Dermis blood vessel endothelial cell (primary cell): ENCODE measurements at places on chromosomes 6 and 20. TPM values are rescaled to one million over a fixed set of nuclear protein-coding genes. Genes with fewer than 3 reads are reported as not detected.

DNA sequence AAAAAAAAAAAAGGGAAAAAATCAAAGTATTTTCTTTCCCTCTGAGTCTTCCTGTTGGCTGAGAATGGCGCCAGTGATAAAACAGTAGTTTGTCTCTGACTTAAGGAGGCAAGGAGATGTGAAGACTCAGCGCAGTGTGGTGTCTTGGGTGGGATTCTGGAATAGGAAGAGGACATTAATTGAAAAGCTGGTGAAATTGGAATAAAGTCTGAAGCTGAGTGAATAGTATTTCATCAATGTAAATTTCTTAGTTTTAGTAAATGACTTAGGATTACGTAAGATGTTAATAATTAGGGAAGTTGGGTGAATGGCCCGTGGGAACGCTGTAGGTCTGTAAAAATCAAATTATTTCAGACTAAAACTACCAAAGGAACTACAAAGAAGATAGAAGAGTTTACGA is 122.8 kb upstream of the ZNF217 start:
- DNase-seq: no peak

DNA sequence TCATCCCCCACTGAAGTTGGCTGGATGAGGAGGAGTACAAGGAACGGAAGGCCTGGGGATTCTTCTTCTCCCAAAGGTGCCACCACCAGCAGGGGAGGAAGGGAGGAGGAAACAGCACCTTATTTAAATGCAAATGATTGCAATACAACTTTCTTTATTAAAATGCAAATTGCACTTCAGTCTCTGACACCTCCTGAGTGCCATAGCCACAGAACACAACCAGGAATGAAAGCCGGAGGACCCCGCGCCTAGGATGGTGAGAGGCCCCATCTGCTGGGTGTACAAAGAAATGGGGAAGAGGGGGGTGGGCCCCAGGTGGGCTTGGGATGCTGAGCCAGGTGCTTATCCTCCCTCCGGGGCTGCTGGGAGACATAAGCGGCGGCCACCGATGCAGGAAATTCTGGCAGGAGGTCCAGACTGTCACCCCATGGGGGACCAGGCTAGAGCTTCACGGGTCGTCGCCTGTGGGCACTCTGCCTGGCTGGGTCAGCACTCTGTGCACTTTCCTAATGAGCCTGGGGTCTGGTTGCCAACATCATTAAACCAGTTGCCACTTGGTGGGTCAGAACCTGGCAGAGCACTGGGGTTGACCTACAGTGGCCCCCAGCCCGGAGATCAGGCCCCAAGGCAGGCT is 154.2 kb upstream of the MLN start:
- no peak for DNase-seq

DNA sequence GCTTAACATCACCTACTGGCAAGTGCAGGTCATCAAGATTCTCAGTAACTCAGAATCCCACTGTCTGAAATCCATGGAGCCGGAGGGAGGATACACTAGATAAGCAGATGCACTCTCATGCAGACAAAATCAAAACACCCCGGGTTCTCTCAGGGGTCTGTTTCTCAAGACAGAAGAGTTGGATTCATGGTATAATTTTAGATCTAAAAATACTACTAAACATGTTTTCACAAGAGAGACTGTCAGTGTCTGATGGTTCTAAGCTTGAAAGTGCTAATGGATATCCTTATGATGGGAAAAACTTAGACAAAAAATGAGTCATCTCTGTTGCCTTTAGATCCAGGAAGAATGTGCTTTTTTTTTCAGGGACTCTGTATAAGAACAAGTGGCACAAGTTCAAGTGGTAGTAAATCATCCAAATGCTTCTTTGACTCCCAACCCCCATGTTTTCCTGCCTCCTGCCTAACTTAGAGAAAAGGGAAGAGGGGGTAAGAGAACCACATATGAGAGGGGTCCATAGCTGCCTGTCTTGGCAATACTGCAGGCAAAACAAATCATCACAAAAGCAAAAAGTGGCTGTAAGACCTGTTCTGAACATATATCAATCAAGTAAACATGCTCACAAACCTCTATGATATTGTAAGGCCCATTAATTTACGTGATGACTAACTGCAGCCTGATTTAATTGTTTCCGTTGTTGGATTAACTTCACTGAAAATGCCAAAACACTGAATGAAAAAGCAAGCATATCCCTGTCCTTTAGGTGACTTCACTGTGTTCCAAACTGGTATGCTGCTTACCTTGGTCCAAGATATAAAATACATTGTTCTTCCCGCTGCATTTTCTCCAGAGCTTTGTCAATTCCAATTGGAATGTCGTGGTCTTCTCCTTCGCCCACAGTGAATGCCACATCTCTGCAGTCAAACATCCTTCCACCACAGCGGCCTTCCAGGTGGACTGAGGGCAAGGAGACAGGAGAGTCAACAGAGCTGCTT is 84.0 kb upstream of the TULP1 start:
- peak; percentile 94 for DNase-seq

DNA sequence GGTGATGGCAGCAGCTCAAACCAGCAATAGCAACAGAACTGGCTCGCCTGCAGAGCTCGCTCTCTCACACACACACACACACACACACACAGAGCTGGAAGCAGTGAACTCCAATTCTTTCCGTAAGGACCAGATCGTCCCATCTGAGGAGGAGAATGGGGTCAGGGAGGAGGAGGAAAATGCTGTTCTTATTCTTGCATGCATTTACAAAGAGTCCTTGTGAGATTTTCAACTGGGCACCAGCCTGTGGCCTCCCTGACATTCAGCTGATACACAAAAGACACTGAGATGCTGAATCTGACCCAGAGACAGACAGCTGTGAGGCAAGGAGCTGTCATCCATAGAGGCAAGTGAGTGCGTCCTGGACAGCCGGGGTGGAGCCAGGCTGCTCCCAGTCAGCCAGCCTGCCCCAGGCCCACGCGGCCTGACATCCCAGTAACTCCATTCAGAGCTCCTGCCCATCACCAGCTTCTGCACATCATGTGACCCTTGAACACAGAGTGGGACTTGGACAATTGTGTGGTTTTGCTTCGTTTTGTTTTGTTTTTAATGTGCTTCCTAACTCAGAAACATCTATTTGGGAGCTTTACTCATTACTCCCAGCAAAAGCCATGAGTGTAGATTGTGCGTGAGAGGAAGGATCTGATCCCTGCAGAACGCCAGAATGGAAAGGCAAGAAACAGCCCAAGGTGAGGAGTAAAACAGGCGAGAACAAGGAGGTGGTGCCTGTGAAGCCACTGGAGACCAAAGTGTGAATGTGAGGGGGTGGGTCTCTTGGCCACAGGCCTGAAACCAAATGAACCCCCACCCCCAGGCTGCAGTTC is 2.1 kb downstream of the SERPINB9 start:
- peak; percentile 48 for DNase-seq

DNA sequence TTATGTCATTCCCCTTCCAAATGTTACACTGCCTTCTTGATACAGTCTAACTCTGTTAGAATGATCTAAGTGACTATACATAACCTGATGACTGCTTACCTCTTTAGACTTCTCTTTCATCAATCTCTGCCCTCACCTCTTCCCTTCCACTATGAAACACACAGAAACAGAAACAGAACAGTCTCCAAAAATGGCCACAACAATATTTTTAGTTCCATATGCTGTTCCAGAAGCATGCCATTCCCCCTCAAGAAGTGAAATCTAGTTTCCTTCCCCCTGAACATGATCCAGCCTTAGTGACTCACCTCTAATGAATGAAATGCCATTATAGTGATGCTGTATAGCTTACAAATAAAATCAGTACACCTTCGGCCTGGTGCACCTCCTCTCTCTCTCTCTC is 229.3 kb upstream of the TENT5A start:
- DNase-seq: peak; percentile 62

- no peak for DNase-seq
Observed at GRCh38 chr6:46115634-46116033, 14.2 kb upstream of the ENPP4 start.

DNA sequence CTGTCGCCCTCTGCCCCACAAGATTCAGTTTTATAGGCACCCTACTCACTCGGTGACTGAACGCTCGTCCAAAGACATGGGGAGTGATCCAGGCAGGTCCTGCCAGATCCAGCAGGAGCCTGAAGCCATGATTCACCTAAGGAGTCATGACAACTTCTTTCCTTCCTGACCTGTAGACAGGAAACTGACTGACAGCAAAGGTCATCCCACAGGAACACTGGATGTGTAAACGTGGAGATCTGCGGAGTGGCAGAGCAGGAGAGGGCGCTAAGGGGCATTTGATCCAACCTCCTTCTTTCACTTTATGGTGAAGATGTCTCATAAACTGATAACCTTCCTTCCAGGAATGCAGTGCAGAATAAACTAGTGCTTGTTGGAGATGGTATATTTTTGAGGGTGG is 192.2 kb downstream of the GJA10 start:
- DNase-seq: peak; percentile 45

GRCh38 chr6:71887006-71887743 is 825 bp downstream of the RIMS1 start:
- no peak for DNase-seq

GRCh38 chr20:48490961-48491831 is 336.6 kb downstream of the PREX1 start:
- DNase-seq: no peak

- no peak for DNase-seq
Observed at GRCh38 chr6:40925341-40925740, 113.7 kb downstream of the UNC5CL start.

DNA sequence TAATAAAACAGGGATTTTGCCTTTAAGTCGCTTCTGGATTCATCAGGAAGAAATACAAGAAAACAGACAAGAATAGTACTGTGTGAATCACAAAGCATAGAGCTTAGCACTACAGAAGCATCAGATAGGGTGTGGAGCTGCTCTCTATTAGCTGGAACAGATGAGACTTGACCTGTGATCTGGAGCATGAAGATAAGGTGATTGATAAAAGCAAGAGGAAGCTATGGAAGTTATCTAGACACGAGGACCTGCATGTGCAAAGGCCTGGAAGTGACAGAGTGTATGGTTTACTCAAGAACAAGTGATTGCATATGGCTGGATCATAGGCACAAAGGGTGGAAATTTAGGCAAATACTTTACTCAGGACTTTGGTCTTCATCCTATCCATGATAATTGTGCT is 112.9 kb upstream of the MLIP start:
- DNase-seq: peak; percentile 16

DNA sequence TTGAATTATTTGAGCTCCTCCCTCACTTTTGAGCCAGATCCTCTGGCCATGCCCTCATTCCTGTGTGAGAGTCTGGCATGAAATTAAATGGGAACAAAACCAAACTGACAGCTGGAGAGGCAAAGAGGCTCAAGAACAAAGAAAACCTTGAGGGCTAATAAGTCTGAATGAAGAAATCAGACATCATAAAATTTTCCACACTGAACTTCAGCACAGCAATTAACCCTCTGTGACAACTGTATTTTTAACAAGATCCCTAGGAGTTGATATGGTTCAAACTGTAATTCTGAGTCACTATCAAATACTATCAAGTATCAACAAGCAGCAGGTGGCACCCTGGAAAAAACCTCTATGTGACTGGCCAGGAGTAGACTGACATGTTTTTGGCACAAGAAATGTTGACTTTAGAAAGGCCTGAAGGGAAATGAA is 109.4 kb upstream of the EMILIN3 start:
- peak; percentile 88 for DNase-seq

- DNase-seq: no peak
Observed at GRCh38 chr6:95723638-95724037, 146.3 kb downstream of the MANEA start.

DNA sequence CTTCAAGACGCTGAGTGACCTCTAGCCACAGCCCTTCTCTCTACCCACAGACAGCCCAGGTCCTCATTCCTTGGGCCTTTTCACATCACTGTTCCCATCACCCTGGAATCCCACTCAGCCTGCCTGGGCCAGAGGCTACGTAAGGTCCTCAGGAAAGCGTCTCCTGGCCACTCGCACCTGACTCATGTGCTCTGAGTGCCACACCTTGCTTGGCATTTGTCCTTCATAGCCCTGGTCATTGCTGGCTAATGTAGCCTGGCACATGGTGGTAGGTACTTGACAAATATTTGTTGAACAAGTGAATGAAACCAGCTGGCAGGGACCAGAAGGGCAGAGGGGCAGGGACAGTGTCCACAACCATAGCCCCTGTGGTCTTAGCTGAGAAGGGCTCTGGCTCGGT is 50.6 kb upstream of the FANCE start:
- DNase-seq: no peak

GRCh38 chr20:3106185-3106584 is 21.7 kb upstream of the AVP start:
- no peak for DNase-seq

- DNase-seq: no peak
Observed at GRCh38 chr20:13299401-13299800, 78.3 kb downstream of the ISM1 start.

GRCh38 chr6:127547215-127547614 is 28.1 kb upstream of the MTCL3 start:
- peak; percentile 13 for DNase-seq

DNA sequence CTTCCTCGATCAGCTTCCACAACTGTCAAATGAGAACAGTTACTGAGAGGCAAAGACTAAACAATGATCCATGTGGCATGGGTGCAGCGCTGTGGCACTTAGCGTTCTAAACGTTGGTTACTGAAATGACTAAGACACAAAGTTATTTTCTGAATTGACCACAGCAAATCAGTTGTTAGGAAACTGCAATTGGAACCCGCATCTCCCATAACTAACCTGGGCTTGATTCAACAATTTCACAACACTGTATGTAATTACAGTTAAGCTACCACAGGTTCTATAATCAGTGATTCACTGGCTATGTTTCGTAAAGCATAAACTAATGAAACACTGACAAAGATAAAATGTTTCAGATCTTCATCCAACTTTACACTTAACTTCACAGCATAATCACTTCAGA is 12.5 kb downstream of the WDR27 start:
- DNase-seq: no peak

DNA sequence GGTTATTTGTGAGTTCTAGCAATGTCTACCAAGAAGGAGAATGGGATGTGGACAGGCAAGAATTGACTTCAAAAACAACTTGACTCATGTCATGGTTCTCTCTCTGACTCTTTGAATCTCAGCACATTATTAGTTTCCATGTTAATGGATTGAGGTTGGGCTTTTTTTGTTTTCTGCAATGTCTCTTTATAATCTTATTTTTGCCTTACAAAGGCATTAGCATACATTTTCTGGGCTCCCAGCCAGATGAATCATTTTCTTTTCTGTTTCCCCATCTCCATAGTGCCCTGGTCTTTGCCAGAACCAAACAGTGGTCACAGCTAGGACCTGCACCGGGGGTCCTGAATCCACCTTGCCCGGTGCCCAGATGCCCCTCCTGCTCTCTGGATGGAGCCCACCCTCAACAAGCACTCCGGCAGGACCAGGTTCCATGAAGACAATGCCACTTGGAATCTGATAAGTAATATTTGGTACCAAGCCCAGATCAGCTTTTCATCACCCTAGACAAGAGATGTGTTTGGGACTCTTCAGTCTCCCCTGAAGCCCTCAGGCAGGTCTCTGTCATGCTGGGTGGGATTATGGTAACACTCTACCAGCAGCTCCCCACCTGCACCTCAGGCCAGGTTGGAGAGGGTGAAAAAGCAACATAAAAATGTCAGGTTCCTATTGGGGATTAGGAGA is 266.7 kb upstream of the SULF2 start:
- peak; percentile 90 for DNase-seq

The CCM2L gene
- total RNA-seq: 31.1 and 35.5 TPM in 2 replicates

The PDYN gene
- total RNA-seq: not detected in 2 replicates

The MAPK14 gene
- 71.8 and 77.0 TPM in 2 replicates for total RNA-seq

The VNN1 gene
- not detected in 2 replicates for total RNA-seq

The XPO5 gene
- 27.2 and 30.6 TPM in 2 replicates for total RNA-seq

The POU5F1 gene
- total RNA-seq: 0.68 TPM in 1 of 2 replicates, not detected in the other

The BEND6 gene
- 0.14 and 0.34 TPM in 2 replicates for total RNA-seq

The SAPCD1 gene
- total RNA-seq: 1.4 and 2.4 TPM in 2 replicates
